ENCODE measurements at places on chromosomes 6 and 20. TPM values are rescaled to one million over a fixed set of nuclear protein-coding genes. Genes with fewer than 3 reads are reported as not detected.

DNA sequence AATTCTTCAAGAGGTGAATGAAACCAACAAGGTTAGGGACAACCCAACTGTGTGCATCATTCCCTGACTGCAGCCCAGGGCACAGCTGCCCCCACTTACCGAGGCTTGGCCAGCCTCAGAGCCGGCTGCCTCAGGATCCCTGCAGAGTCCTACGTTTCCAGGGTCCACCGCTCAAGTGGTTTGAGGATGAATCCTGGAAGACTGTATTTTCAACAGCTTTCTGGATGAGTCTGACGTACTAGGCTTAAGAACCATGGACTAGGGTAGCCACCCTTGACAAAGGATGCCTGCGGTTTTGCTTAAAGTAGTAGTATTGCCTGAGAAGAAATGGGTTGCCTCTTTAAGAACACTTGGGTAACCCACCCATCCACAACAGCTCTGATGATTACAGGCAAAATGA, 101.4 kb downstream of the FOXC1 start:
- DNase-seq, result no peak

DNA sequence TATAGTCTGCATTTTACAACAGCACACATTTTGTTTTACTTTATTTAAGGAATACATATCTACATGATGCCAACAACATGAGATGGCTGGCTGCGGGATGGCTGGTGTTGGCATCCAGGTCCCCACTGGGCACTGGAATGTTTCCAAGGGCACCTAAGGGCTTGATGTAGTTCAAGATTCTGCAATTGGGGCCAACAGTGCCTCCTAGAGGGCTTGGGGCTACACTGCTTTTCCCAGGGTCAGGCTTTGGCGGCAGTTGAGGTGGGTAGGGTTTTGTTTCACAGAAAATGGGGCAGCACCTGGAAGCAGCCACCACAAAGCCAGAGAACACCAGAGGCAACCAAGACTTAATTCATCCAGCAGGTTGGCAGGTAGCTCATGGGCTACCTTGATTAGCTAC, 202.2 kb upstream of the PRND start:
- DNase-seq, result no peak

DNA sequence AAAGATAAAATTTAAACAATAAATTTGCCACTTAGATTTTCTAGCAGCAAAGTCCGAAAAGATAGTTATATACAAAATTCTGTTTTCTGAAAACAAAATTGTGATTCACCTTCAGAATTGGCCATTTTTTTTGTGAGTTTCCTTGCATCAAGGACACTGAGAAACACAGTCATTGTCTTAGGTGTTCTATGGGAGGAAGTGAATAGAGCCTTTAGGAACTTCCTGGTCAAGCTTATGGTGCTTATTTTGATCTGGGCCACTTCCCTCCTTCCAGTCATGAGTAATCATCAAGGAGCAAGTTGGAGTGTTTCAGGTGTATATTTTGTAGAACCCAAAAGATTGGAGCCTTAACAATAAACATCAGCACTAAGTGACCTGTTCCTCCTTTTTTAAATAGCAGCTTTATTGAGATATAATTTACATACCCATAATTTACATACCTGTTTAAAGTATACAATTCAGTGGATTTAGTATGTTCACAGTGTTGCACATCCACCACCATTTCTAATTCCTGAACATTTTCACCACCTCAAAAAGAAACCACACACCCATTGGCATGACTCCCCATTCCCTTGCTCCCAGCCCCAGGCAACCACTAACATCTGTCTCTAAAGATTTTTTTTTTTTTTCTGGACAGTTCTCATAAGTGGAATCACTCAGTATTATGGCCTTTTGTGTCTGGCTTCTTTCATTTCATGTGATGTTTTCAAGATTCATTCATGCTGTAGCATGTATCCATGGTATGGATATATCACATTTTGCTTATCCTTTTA, 17.6 kb downstream of the TMEM74B start:
- no peak for DNase-seq

DNA sequence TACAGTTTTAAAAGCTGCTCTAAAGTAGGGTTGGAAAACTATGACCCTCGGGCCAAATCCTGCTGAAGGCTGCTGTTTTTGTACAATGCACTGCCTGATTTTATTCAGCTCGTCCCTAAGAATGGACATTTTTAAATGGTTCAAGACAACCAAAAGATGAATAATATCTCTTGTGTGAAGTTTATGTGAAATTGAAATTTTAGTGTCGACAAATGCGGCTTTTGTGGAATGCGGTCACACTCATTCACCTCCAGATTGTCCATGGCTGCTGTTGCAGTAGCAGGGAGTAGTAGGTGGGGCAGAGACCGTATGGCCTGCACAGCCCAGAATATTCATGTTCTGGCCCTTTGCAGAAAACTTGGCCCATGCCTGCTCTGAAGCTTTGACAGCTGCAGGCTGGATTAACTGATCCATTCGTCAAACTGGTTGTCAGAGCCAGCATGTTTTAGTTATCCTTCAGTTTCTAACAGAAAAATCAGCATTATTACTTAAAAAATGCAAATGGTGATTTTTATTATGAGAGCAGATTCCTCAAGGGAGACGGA, 91.6 kb downstream of the PSMG4 start:
- no peak for DNase-seq

INSM1 gene
- 0.48 TPM for total RNA-seq

RAB32 gene
- 43.8 TPM for total RNA-seq

BRPF3 gene
- 18.9 TPM for total RNA-seq

ZC3H12D gene
- 6.4 TPM for total RNA-seq

PRRT1 gene
- total RNA-seq, result 0.48 TPM

GRCh38 chr20:10648651-10649050, 25.1 kb downstream of the JAG1 start:
- no peak for DNase-seq

- DNase-seq, result no peak
Measured at GRCh38 chr20:43397147-43397546, 60.5 kb upstream of the SRSF6 start.

GRCh38 chr6:82893889-82894652, 171.6 kb downstream of the UBE3D start:
- DNase-seq, result no peak

SNAP91 gene
- total RNA-seq, result 0.66 TPM

DNA sequence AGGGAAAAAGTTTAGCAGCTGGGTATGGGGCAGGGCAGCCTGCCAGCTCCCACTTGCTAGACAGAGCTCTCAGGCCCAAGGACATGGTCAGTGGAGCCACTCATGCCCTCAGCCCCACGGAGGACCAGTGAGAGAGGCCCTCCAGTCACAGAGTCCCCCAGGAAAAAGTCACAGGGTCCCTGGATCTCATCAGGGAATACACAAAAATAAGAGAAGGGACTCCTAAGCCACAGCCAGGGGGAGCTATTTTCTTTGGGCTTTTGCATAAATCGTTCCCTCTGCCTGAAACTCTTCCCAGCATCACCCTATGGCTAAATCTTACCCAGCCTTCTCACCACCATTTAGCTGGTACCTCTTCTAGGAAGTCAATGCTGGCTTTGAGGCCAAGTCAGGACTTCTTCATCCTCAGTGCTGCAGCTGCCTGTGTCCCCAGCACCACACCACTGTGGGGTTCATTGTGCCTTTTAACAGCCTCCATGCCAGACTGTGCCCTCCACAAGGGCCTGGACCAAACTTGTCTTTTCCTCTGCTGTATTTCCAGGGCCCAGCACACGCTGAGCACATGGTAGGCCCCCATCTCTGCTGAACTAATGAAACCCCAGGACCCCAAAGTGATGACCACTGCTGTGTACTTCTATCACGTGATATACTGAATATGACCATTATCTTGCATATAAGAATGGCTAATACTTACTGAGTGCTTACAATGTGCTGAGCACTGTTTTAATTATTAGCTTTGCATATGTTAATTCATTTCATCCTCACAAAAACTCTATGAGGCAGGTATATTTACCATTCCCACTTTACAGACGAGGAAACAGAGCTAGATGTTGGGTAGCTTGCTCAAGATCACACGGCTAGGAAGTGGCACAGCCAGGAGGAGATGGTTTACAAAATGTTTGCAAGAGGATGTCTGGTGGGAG, 2.0 kb downstream of the ZNF335 start:
- peak; percentile 46 for DNase-seq

DNA sequence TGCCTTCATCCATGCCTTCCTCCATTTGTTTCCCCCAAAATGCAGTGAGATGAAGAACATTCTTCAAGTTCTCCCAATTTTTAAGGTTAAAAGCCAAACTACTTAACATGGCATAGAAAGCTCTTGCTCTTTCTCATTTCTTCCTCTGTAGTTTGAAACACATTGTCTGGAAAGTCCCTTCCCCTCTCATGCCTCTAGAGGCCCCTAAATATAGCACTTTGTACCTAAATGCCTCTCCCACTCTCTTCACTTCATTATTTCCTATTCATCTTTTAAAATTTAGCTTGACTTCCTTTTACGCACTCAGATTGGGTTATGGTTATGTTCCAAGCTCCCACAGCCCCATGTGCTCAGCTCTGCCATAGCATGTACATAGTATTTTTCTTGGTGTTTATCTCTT, 389.3 kb downstream of the HDGFL1 start:
- no peak for DNase-seq

GRCh38 chr20:48738399-48739304, 89.1 kb downstream of the PREX1 start:
- no peak for DNase-seq

DNA sequence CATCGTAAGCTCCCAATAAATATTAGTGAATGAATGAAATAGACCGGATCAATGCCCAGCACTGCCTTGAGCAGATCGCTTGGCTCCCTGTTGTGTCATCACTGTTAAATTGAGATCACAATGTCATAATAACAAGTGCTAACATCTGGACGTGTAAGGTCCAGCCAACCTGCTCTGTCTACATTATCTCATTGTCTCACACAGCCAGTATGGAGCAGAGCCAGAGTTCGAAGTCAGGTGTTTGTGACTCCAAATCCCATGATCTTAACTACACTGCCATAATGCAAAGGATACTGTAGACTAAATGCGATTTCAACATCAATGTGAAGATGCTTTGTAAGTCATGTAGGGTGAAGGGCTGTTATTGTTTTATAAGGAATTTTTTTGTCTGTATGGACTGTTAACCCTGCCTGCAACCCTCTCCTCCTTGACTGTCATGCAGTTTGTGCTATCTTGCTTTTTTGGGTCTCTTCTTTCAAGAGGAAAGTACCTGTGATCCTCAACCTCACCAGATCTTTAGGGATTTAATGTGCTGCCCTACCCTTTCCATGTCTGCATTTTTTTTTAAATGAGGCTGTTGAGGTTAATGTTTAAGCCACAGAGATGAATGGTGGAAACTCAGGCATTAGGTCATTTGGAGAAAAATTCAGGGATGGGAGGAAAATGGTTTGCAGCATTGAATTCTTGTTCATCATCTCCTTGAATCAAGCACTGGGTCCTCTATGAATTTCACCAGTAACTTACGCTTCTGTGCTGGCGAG, 49.0 kb upstream of the OCSTAMP start:
- DNase-seq, result no peak

ADTRP gene
- total RNA-seq, result 2.6 TPM

TENT5A gene
- 25.9 TPM for total RNA-seq

DNA sequence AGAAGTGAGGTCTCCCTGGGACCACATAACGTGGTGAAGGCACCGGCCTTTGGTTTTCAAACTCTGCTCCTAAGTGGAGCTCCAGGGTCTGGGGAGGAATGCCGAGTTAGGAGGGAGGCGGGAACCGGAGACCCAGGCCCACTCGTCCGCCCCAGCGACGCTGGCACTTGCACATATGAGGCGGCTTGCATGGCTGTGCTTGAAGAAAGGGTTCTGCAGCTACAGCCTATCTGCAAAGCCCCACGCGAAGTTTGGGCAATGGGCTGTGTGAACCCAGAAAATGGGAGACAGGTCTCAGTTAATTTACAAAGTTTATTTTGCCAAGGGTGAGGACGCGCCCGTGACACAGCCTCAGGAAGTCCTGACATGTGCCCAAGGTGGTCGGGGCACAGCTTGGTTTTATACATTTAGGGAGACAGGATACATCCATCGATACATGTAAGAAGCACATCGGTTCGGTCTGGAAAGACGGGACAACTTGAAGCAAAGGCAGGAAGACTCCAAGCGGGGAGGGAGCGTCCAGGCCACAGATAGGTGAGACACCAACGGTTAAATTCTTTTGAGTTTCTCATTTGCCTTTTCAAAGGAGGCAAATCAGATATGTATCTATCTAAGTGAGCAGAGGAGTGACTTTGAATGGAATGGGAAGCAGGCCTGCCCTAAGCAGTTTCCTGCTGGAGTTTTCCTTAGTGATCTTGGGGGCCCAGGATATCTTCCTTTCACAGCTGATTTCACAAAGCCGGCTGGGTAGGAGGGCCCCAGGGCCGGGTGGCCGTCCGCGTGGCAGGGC, 782 bp upstream of the PCMTD2 start:
- no peak for DNase-seq

FAM83B gene
- 13.6 TPM for total RNA-seq

- no peak for DNase-seq
Measured at GRCh38 chr20:38729767-38730166, 5.5 kb downstream of the SLC32A1 start.

- no peak for DNase-seq
Measured at GRCh38 chr6:150025201-150025917, at the start of gene RAET1L. Gene RAET1L, minus strand, starts transcription at chr6:150025532. Its CDS starts 61 bp downstream, at chr6:150025471.

DNA sequence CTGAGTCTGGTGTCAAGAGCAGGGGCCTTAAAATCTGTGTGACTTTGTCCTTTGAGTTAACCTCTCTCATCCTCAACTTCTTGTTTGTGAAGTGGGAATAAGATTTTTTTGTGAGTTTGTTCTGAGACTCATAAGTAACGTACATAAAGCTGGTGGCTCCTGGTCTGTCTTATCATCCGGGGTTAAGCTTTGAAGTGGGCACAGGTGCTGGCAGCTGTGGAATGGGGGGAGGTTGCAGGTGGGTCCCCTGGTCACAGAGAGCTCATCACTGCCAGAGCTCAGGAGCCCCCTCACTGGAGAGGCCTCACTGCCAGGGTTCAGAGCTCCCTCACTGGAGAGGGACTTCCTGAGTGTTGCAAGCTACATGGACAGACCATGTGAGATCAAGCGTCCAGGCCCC, 174.1 kb downstream of the NRN1 start:
- DNase-seq, result no peak

PAX1 gene
- total RNA-seq, result not detected

- DNase-seq, result no peak
Measured at GRCh38 chr6:152334555-152334954, 302.6 kb downstream of the SYNE1 start.

VARS1 gene
- 26.2 TPM for total RNA-seq

GRCh38 chr20:32655903-32656512, 17.7 kb downstream of the C20orf203 start:
- DNase-seq, result no peak

- DNase-seq, result no peak
Measured at GRCh38 chr6:37783856-37784584, 35.5 kb upstream of the ZFAND3 start.

MEP1A gene
- total RNA-seq, result 0.29 TPM

GRCh38 chr6:2921520-2922115, 18.5 kb upstream of the SERPINB9 start:
- peak; percentile 4 for DNase-seq

PRRC2A gene
- 57.2 TPM for total RNA-seq

CPNE5 gene
- 3.7 TPM for total RNA-seq

- no peak for DNase-seq
Measured at GRCh38 chr6:109628158-109629000, 62.6 kb downstream of the AK9 start.

GRCh38 chr6:164124986-164125385, 710.5 kb downstream of the QKI start:
- no peak for DNase-seq

- DNase-seq, result no peak
Measured at GRCh38 chr6:73455865-73456629, 4.0 kb upstream of the CGAS start.

GRCh38 chr6:129195643-129196042, 312.7 kb downstream of the LAMA2 start:
- DNase-seq, result no peak

- DNase-seq, result no peak
Measured at GRCh38 chr6:152783217-152783878, 32.8 kb downstream of the VIP start.

- no peak for DNase-seq
Measured at GRCh38 chr6:4909063-4909706, 94.7 kb downstream of the RPP40 start.

POPDC3 gene
- 0.98 TPM for total RNA-seq

All from breast epithelium (tissue), 4 donors.